Cortex of kidney (tissue), 1 donor: ENCODE measurements at places on chromosomes 5 and 9.

- DNase-seq, result no peak
Observed at GRCh38 chr9:95078939-95079338, 238.6 kb downstream of the FANCC start.

GRCh38 chr9:110671849-110672248 is 3.3 kb downstream of the MUSK start:
- no peak for DNase-seq

DNA sequence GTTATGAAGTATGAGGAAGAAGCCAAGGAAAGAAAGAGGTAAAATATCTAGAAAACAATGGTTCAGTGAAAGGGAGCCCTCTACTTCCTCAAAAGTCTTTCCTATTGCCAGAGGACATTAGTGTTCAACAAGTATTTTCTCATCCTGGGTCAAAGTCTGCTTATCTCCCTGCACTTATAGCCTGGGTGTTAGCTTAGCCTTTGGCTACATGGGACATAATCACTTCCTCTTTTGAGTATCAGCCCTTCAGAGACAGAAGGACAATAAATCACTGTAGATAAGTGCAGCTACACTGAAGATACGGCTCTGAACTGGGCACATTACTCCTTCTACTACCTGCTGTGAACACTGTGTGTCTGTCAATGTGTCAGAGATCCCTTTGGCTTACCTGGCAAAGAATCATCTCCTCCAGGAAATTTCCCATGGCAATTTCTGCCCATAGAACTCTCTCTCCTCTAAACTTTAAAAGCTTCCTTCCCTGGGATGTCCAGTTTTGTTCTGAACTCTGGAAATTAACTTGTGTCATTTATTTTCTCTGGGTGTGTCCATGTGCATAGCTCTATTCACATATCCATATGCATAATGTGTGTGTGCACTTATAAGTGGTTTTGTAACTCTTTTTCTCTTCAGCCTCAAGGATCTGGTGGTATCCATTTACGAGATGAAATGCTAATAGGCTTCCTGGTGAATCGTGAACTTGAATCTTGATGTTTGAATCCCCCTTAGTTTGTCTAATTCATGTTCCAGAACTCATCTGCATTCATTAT is 30.0 kb upstream of the RECK start:
- no peak for DNase-seq

DNA sequence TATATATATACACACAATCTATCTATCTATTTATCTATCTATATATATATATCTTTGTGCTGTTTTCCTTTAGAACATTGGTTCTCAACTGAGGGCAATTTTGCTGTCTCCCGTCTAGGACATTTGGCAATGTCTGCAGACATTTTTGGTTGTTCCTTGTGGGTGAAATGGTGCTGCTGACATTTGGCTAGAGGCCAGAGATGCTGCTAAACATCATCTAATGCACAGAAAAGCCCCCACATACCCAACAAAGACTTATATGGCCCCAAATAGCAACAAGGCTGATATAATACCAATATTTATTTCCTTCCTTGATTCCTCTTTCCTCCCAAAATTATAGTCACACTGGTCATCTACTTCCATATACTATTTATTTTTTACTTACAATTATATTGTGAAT is 197.5 kb downstream of the TRPM3 start:
- no peak for DNase-seq

- no peak for DNase-seq
Observed at GRCh38 chr5:55456216-55456895, 78.4 kb downstream of the PLPP1 start.

DNA sequence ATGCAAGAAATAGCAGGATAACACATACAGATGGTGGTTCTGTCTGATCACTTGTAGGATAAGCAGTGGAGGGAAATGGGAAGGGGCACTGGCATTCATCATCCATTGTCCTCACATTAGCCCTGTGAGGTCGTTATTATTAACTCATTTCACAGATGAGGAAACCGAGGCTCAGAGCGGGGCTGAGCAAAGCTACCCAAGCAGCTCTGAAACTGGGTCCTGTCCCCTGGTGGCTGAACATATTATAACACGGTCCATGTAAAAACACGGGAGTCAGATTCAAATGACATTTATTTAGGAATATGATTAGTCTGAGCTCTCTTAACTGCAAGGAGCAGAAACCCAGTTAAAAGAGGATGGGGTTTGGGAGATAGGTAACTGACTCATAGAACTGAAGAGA is 43.1 kb downstream of the HRH2 start:
- no peak for DNase-seq

DNA sequence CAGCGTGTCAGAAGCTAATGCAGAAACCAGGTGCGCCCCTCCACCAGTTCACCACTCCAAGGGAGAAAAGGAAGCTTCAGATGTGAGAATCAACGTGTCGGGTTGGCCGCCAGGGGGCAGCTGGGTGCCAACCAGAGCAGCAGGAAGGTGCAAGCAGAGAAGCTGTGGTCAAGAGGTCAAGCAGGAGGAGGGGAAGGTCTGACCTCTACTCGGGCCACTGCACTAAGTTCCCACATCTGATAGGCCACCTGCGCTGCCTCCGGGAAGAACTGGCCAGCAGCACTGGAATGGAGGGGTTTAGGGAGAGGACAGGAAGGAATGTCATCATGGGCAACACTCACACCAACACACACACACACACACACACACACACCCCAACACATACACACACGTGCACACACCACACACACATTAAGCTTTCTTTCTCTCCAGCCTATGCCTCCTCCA is 31.4 kb downstream of the ANXA6 start:
- DNase-seq, result no peak

- DNase-seq, result no peak
Observed at GRCh38 chr5:119343766-119344165, 12.1 kb upstream of the TNFAIP8 start.

DNA sequence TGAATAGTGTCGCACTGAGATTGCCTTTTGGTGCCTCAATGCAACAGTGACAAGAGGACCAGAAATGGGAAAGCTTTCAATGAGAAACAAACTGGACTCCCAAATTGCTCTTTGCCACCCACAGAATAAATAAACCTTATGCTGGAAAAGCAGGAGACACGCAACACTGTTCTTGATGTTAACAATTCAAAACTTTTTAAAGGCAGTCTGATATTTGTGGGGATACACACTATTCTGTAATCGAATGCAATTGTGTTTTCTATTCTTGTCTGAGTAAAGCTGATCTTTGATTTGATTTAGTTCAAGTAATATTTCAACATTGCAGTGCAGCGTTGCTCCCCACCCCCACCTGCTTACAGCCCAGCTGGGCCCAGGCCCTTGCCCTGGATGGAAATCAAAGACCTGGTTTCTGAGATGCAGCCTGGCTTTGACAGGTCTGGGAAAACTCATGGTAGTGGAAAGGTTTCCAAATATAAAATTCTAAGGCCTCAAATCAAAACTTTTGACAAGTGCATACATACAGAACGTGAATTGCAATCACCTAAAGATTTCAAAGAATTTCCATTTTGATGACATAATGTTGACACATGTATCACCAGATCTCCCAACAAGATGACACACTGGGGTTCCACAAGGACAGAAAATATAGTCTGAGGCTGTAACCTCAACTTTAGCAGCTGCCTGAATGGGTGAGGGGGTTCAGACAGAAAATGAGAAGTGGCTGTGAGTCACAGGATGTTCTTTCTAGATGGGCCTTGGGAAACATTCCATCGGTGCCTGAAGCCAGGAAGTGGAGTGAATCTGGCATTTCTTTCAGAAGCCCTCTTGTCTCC is 55.1 kb downstream of the ABCA1 start:
- DNase-seq, result no peak

DNA sequence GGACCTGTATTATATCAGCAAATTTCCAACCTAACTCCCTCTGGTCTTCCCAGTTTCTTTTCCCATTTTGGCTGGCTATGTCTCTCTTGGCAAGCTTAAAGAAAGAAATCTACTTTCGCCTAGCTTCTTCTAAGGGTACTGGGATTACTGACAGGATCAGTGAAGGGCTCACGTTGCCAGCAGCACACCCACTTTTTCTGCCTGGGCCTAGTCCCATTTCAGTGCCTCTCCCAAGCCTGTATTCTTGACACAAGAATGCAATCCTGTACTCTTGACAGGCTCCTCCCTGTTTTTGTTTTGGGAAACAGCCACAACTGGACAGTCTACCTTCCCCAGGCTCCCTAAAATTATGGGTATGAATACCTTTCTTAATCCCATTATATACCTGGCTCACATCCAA is 170.5 kb downstream of the EPB41L4A start:
- DNase-seq, result no peak

DNA sequence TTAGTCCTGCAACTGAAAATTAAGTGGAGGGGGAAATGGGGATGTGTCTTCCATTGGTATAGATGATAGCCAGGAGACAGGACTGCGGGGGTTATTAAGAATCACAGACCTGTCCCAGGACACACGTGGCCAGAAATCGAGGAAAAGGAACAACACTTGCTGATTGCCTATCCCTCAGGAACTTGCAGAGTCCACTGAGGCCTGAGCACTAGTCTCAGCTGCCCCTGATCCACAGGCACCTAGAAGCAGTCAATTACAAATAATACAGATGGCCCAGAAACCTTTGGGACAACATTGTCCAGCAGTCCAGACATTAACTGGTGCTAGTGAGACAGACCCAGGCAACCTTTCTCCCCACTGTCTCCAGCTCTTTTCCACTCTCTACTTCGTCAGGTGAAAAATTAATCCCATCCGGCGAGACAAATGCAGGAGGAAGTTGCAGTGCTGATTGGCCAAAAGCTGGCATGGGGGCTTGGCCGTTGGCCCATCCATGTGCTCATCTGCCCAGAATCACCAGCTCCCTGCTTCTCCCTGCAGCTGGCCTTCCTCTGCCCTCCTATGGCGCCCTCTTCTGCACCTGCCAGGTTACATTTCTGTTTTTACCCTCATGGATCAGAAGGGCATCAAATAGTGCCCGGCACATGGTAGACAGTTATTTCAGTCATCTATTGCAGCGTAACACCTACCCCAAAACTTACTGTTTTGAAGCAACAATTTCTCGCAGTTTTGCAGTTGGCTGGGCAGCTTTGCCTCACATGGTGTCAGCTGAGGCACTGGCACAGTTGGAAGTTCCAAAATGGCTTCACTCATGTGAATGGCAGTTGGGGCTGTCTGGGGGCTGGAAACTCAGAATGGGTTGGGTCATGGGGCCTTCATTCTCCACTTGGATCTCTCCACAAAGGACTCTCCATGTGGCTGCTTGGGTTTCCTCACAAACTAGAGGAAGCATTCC is 3.6 kb upstream of the B4GALT1 start:
- no peak for DNase-seq

- no peak for DNase-seq
Observed at GRCh38 chr5:53482717-53483638, 2.5 kb downstream of the FST start.

DNA sequence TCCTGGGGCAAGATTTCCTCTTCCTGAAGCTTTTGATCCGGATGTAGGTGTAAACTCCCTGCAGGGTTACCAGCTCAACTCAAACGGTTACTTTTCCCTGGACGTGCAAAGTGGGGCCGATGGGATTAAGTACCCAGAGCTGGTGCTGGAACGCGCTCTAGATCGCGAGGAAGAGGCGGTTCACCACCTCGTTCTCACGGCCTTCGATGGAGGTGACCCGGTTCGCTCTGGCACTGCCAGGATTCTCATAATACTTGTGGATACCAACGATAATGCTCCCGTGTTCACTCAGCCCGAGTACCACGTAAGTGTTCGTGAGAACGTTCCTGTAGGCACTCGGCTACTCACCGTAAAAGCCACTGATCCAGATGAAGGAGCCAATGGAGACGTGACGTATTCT is 820 bp downstream of the PCDHGA4 start:
- no peak for DNase-seq

- no peak for DNase-seq
Observed at GRCh38 chr5:51832934-51833470, 449.8 kb downstream of the ISL1 start.

- DNase-seq, result no peak
Observed at GRCh38 chr5:179138568-179138925, 78.4 kb downstream of the ZNF354C start.

DNA sequence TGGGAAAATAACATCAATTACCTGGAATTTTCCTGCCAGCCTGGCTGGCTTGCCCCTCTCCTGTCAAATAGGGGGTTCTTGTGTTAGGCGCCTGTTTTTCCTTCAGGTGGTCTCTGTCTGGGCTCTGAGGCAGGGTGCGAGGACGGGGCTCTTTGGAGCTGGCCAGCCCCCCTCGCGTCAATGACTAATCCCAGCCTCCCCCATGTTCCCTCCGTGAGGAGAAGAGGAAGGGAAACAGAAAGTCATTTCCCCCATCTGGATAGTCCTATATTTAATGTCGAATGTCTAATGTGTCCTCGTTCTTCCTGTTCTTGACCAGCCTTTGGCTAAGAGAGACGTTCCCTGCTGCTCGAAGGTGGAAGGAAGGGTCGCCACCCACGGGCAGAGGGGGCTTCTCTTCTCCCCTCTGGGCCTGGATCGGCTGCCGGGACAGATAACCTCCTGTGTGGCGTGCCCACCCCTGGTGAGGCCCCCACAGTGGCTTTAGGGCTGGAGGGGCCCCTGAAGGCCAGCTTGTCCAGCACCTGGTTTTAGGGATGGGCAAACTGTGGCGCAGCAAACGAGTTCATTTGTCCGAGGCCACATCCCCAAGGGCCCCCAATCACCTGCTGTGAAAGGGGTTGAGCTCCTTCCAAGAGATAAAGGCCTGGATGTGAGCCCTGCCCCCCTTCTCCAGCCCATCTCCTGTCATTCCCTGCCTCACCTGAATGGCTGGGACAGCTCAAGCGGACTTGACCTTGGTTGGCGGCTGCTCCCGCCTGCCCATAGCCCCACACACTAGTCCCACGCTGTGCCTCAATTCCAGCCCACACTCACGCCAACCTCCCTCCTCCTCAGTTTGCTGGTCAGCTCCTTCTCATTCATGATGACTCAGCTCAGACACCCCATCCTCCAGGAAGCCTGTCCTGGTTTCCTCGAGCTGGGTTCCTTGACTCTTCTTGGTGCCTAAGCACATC is 35.9 kb upstream of the UNC5A start:
- no peak for DNase-seq

GRCh38 chr5:146015001-146015400 is 78.6 kb downstream of the SH3RF2 start:
- no peak for DNase-seq

GRCh38 chr5:43010935-43011315 is 29.2 kb downstream of the ANXA2R start:
- DNase-seq, result no peak

DNA sequence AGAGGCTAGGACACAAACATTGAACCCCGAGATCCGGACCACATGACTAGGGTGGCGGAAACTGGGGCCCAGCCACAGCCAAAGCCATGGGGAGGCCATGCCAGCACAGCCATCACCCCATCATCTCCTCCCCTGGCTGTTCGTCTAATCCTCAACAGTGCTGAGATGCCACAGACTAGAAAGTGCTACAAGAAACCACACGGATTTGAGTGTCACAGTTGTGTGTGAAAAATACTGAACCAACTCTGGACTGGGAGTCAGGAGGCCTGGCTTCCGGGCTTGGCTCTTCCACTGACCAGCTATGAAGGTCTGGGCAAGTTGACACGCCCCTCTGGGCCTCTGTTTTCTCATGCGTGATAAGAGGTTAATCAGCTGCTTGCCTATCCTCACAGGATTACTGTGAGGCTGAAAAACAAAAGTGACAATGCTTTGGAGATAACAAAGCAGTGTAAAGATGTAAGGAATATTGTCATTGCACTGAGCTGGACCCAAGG is 38.8 kb upstream of the SHB start:
- DNase-seq, result no peak
